ENCODE measurements at places on chromosomes 5 and 9. TPM values are rescaled to one million over a fixed set of nuclear protein-coding genes. Genes with fewer than 3 reads are reported as not detected.

GRCh38 chr5:74685979-74686631 lies 1.1 kb downstream of the HEXB start:
- DNase-seq: no peak
- no peak overlapping the region for H3K27ac ChIP-seq
- H3K4me3 ChIP-seq: peak overlapping the region; percentile 88
- no peaks in the 10 kb centered on the region for H3K36me3 ChIP-seq

GRCh38 chr5:98099448-98100105 lies 673.9 kb upstream of the RGMB start:
- H3K27me3 ChIP-seq: no peaks in the 10 kb centered on the region
- no peak overlapping the region for H3K4me3 ChIP-seq
- no peaks in the 10 kb centered on the region for H3K36me3 ChIP-seq
- H3K4me1 ChIP-seq: no peaks in the 10 kb centered on the region

GRCh38 chr9:5563417-5563815 lies 53.1 kb downstream of the PDCD1LG2 start:
- H3K36me3 ChIP-seq: no peaks in the 10 kb centered on the region
- DNase-seq: no peak
- H3K27me3 ChIP-seq: no peaks in the 10 kb centered on the region
- H3K4me3 ChIP-seq: no peak overlapping the region
- H3K4me1 ChIP-seq: no peaks in the 10 kb centered on the region
- H3K27ac ChIP-seq: no peak overlapping the region

GRCh38 chr5:180647941-180648500 lies 1.4 kb downstream of the FLT4 start:
- H3K4me1 ChIP-seq: no peaks in the 10 kb centered on the region
- H3K4me3 ChIP-seq: no peak overlapping the region
- H3K27ac ChIP-seq: no peak overlapping the region

GRCh38 chr5:36878392-36879082 lies 2.0 kb downstream of the NIPBL start:
- H3K27ac ChIP-seq: peak overlapping the region; percentile 98
- DNase-seq: no peak
- no peaks in the 10 kb centered on the region for H3K4me1 ChIP-seq
- no peaks in the 10 kb centered on the region for H3K36me3 ChIP-seq

DNA sequence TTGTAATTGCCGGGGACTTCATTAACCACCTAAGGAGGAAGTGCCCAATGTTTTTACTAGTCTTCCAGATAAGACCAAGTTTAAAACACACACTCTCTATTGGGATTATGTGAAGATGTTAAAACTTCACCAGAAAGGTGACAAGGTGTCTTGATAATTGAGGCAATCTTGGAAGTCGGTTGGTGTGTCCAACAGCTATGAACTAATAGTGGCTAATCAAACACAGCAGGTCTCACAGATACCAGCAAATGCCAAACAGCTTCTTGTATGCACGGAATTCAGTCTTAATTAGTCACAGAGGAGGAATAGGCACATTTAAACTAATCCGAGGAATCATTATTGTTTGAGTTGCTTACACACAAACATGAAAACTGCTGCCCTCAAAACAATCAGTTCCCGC lies 214.5 kb downstream of the SEC61B start:
- H3K27ac ChIP-seq: no peak overlapping the region
- H3K4me3 ChIP-seq: no peak overlapping the region
- no peaks in the 10 kb centered on the region for H3K27me3 ChIP-seq
- no peaks in the 10 kb centered on the region for H3K4me1 ChIP-seq
- H3K36me3 ChIP-seq: no peaks in the 10 kb centered on the region
- no peak for DNase-seq

DNA sequence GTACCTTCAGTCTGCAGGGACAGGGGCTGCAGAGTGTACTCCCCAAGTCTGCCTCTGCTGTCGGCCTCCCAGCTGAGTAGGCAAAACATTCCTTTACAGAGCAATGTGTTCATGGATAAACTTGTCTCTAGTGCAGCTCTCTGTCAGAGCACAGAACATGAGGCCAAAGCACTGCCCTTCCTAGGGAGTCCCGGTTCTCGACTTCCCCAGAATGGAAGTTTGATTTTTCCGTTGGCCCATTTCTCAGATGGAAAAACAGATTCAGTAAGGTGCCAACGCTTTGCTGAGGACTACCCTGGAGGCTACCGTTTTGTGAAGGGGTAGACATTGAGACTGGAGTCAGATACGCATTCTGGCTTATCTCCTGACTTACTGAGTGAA lies 422 bp upstream of the TRIM32 start:
- no peaks in the 10 kb centered on the region for H3K36me3 ChIP-seq
- H3K4me3 ChIP-seq: peak overlapping the region; percentile 75
- peaks cover 16% of the 10 kb centered on the region for H3K4me1 ChIP-seq

DNA sequence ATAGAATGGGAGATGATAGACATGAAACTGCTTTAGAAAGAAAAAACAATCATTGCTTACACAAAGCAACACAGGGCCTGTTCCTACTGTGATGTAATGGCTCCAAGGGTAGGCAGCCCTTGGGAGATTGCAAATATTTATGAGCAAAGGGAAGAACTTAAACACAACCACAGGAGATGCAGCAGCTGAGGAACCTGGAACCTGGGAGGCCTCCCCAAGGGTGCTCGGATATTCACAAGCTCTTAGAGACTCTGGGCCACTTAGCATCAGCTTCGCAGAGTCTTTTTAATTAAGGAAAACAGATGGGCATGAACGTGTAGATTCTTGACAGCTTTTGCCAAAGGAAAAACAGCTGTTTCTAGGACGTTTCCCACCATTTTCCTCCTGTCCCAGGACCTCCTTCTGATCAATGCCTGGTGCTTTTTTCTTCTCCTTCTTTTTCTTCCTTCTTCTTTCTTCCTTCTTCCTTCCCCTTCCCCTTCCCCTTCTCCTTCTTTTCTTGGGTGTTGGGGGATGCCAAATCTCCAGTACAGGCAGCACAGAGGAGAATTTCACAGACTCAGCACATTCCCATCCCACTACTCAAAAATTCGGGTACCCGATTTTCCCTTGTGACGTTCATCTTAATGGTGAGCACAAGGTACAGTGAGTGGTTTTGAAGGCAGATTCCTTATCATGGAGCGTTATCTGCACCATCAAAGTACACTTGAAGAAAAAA lies 28.1 kb upstream of the TCF7 start:
- DNase-seq: no peak
- no peak overlapping the region for H3K4me3 ChIP-seq
- no peaks in the 10 kb centered on the region for H3K27me3 ChIP-seq
- H3K36me3 ChIP-seq: no peaks in the 10 kb centered on the region
- peaks cover 16% of the 10 kb centered on the region for H3K4me1 ChIP-seq

- H3K27ac ChIP-seq: no peak overlapping the region
- no peak for DNase-seq
- no peaks in the 10 kb centered on the region for H3K27me3 ChIP-seq
- H3K4me1 ChIP-seq: no peaks in the 10 kb centered on the region
Observed at GRCh38 chr5:170475294-170476000, 28.4 kb upstream of the KCNIP1 start.

- DNase-seq: no peak
- H3K4me3 ChIP-seq: no peak overlapping the region
- H3K27me3 ChIP-seq: no peaks in the 10 kb centered on the region
- H3K4me1 ChIP-seq: no peaks in the 10 kb centered on the region
- no peaks in the 10 kb centered on the region for H3K36me3 ChIP-seq
Observed at GRCh38 chr5:30385754-30386153, 807.7 kb upstream of the CDH6 start.

GRCh38 chr5:156893517-156893916 lies 43.4 kb downstream of the PPP1R2B start:
- no peak overlapping the region for H3K4me3 ChIP-seq
- no peak for DNase-seq

- no peak overlapping the region for H3K27ac ChIP-seq
- H3K4me1 ChIP-seq: no peaks in the 10 kb centered on the region
- H3K36me3 ChIP-seq: no peaks in the 10 kb centered on the region
- no peak for DNase-seq
Observed at GRCh38 chr5:59760785-59761348, 132.7 kb downstream of the PDE4D start.

GRCh38 chr9:127673234-127673633 lies 33.6 kb upstream of the CFAP157 start:
- H3K4me1 ChIP-seq: no peaks in the 10 kb centered on the region
- H3K27ac ChIP-seq: no peak overlapping the region
- DNase-seq: no peak
- H3K4me3 ChIP-seq: no peak overlapping the region

- no peaks in the 10 kb centered on the region for H3K27me3 ChIP-seq
- H3K36me3 ChIP-seq: no peaks in the 10 kb centered on the region
- H3K27ac ChIP-seq: no peak overlapping the region
- H3K4me1 ChIP-seq: no peaks in the 10 kb centered on the region
- DNase-seq: no peak
- H3K4me3 ChIP-seq: no peak overlapping the region
Observed at GRCh38 chr5:22842574-22842973, 10.6 kb downstream of the CDH12 start.

GRCh38 chr5:35363387-35363965 lies 133.2 kb upstream of the PRLR start:
- no peak for DNase-seq
- H3K4me3 ChIP-seq: no peak overlapping the region
- no peak overlapping the region for H3K27ac ChIP-seq
- no peaks in the 10 kb centered on the region for H3K4me1 ChIP-seq
- H3K36me3 ChIP-seq: no peaks in the 10 kb centered on the region

GRCh38 chr5:55495216-55495615 lies 39.5 kb downstream of the PLPP1 start:
- no peak overlapping the region for H3K4me3 ChIP-seq
- H3K27me3 ChIP-seq: no peaks in the 10 kb centered on the region
- DNase-seq: no peak
- H3K27ac ChIP-seq: no peak overlapping the region

DNA sequence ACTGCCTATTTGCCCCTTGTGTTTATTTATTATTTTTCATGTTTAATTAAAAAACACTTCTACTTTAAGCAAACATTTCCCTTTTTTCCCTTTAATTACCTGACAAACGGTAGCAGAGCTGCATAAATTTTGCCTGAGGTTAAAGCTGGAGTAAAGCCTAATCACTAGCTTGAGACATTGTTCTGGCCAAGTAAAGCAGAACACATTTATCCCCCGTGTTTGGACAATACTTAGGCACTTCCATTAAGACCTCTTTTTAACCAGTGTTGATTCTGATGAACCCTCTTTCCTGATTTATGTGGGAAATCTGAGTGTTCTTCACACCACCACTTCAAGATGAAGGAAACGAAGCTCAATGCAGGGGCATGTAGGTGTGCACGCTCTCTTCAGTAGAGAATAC lies 54.5 kb downstream of the BNC2 start:
- H3K36me3 ChIP-seq: no peaks in the 10 kb centered on the region
- H3K4me1 ChIP-seq: peaks cover 7% of the 10 kb centered on the region
- no peak for DNase-seq
- no peak overlapping the region for H3K4me3 ChIP-seq
- H3K27ac ChIP-seq: no peak overlapping the region
- H3K27me3 ChIP-seq: no peaks in the 10 kb centered on the region

Gene PLGRKT
- total RNA-seq: 12.0 TPM

Gene PRDM9
- not detected for total RNA-seq

Gene SLC6A3
- not detected for total RNA-seq

Gene LCN1
- total RNA-seq: not detected

Gene CCL27
- total RNA-seq: not detected

Gene WDR31
- total RNA-seq: 2.8 TPM

Gene GADD45G
- total RNA-seq: 27.1 TPM

Gene CNTLN
- total RNA-seq: 36.1 TPM

Gene FGF18
- 6.9 TPM for total RNA-seq

Data from tibial nerve (tissue), 4 donors.